ENCODE measurements at places on chromosomes 3 and 15.
A peak's percentile ranks its signal among the peaks of the same experiment; 100 is the strongest.

GRCh38 chr3:195040094-195040493 lies 230.9 kb downstream of the XXYLT1 start:
- no peak for DNase-seq

DNA sequence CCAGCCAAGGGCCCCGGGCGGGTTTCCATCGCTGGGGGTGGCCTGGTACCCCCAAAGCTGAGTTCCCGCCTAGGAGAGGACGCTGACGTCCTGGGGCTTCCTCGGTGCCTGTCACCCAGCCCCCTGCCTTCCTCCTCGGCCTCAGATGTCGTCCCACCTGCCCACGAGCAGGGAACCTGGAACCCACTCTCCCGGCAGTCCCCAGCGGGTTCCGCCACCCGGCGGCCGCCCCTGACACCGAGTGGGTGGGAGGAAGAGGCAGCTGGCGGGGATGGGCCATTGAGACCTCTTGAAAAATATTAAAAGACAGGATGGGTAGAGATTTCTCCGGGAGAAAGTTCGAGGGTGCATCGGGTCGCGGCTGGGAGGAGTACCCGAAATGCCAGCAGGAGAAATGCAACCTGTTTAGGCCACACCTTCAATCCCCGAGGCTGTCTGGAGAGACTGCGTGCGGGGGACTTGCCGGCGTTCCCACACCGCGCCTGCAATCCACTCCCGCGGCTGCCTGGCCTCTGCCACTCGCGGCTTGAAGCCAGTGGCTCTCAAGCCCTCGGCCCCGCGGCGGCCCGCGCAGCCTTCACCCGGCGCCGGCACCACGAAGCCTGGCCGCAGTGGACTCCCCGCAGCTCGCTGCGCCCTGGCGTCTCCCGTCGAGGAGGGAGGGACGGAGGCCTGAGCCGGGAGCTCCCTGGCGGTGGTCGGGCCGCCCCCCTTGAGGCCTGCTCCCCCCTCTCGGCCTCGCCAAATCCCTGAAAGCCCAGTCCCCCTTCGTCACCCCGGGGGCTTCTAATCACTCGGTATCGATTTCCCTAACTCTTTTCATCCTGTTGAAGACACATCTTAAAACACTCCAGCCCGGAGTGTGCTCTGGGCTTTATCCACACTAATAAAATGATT lies 8.6 kb upstream of the NR2F2 start:
- DNase-seq = no peak

GRCh38 chr15:94164202-94164807 lies 67.1 kb upstream of the MCTP2 start:
- peak; percentile 41 for DNase-seq

DNA sequence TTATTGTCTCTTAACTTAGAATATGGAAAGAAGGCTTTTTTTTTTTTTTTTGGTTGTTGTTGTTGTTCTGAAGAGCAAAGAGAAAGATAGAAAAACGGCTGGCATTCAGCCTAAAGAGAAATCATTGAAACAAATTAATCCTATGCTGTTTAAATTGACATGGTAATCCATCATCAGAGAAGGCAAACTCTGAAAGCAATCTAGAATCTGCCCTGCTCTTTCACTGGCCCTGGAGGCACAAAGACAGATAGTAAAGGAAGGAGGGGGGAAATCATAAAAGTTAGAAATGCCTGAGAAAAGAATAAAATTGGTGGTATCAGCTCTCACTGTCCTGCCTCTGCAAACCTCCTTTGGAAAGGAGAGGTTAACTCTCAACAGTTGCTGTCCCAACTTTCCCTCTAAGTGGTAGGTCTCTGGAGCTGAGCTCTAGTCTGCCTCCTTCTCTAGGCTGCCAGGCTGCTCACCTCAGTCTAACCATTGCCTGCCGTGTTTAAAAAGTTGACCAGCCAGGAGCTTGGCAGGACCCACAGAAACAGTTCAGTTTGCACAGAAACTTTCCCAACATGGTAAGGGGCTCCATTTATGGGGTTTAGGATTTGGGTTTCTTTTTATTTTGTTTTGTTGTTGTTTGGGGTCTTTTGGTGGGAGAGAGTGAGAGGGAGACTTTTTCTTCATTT lies 13.4 kb upstream of the NR2F2 start:
- DNase-seq = no peak

- no peak for DNase-seq
These were observed 52.6 kb downstream of the HMG20A start for GRCh38 chr15:77473328-77473727.

DNA sequence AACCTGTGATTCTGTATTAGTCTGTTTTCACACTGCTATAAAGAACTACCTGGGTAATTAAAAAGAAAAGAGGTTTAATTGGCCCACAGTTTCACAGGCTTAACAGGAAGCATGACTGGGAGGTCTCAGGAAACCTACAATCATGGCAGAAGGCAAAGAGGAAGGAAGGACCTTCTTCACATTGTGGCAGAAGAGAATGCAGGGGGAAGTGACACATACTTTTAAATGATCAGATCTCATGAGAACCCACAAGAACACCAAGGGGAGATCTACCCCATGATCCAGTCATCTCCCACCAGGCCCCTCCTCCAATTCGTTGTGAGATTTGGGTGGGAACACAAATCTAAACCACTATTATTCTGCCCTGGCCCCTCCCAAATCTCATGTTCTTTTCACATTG lies 6.1 kb downstream of the ZKSCAN7 start:
- DNase-seq = no peak

DNA sequence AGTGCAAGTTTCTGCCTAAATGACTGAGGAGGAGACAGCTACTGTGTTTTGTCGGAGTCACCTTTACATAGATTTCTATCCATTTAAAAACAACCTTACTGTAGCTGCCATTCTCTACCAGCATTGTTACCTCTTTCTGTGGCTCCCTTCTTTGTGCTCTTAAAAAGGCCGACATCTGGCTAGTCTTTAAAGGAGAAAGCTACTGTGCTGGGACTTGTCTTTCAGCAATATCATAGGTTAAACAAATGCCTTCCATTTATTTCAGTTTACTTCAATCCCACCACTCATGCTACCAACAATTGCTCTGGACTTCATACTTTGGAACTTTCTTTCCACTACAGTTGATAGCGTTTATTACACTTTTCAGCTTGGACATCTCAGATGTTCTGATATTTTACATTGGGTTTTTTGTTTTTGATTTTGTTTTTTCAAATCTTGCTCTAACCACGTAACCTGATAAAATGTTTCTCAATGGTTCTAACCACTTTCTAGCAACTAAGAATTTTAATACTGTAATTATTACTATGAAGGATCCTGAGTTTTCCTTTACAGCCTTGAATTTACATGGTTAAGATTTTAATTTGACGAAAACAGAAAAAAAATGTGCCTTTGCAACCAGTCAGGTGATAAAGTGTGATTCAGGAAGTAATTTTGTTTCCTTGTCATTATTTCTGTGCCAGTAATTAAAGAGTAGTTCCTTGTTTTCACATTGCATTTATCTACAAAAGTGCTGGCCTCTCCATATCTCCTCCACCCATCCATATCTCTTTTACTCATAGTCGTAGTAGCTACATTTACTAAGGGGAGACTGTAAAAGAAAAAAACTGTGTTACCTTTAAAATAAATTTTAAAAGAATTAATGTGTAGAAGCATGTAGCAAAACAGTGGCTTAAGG lies 1.3 kb upstream of the CBLB start:
- DNase-seq = no peak

DNA sequence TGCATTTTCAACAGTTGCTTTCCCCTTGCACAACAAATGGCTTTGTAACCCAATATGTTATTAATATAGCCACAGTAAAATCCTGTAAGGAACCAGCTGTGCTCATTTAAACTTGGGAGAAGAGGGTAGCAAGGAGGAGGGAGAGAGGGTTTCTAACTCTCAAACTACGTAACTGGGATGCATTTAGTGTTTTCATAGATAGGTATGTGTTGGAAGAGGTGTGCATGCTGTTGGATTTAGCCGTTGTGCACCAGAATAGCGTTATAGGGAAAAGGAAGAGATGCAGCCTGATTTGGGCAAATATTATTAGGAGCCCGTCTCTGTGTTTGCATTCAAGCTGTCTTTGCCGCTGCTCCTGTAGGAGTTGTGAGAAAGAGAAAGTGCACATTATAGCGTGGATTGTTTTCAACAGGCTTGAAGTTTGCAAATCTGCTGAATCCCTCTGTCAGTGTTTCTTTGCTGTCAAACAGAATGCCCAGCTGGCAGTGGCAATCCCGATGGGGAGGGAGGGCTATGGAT lies 39.4 kb downstream of the ARPP21 start:
- no peak for DNase-seq

DNA sequence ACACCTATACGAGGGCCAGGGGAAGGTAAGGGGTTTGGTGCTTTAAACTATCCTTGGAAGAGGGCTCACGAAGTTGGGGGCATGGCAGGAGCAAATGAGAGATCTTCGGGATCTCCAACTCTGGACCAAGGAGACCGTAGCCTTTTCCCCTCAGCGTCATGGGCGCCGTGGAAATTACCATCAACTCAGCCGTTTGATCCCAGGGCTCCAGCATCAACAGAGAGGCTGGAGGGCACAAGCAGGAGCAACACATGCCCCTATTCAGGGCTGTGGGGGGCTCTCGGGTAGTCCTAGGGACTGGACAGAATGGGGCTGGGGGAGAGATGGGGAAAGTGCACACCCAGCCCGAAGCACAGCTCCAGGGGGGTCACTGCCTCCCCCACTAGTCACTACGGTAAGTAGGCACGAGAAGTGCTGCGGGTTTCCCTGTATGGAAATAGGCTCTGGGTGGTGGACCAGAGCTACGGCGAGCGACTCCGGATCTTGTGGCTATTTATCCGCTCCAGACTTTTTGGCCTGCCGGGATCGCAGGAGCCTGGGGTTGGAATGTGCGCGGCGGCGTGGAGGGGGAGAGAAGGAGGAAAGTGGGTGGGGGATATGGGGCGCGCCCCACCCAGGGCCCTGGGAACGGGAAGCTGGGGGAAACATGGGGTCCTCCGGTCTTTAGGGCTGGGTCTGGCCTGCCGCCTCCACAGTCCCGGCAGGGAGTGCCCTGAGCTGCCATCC lies 539 bp upstream of the LAMB2 start:
- peak; percentile 91 for DNase-seq

GRCh38 chr3:191372122-191372521 lies 41.8 kb upstream of the UTS2B start:
- no peak for DNase-seq

- no peak for DNase-seq
These were observed 151.0 kb downstream of the OXSM start for GRCh38 chr3:25940935-25941334.

GRCh38 chr15:25243800-25244097 lies 195.1 kb downstream of the UBE3A start:
- no peak for DNase-seq

DNA sequence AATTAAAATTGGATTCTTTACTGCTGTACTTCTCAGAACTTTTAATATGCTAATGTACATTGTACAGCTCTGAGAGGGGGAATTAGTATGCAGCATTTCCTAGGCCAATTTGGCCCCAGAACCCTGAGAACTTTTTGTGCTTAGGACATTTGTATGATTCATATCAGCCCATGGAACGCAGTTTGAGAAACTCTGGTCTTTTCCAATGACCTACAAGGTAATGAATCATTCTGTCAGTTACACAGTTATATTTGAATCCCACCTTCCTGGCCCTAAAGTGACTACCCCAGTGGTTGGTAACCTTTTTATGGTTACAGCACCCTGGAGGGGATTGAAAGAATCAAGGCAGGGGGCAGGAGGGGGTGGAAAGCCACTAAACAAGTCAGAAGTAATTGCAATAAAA lies 25.6 kb upstream of the KBTBD12 start:
- DNase-seq = peak; percentile 55

GRCh38 chr3:50168791-50169190 lies 13.7 kb downstream of the SEMA3F start:
- DNase-seq = no peak

DNA sequence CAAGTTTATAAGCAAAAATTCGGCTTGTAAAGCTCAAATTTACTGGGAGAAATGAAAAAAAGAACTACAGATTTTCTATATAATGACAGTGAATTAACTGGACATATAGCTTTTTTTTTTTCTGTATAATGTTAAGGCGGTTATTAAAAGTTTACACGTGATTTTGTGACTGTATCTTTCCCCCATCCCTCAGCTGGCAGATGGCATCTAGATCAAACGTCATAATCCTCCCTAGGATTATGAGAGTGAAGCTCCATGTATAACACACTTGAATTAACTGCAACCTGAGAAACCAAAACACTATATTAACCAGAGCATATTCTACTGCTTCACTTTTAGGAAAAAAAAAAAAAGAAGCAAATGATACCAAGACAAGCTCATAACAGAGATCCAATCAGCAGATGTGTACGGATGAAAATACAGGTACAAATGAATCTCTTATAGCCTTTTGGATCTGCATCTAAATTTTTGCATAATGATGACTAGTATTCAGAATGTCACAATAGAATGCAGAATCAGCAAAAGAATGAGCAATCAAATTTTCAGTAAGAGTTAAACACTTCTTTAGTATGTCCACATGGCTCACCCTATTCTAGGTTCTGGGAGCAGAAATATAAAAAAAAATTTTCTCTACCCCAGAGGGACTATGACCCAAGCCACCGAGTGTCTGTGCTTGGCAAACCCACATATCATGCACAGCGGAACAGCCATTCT lies 12.4 kb downstream of the MOBP start:
- DNase-seq = no peak

DNA sequence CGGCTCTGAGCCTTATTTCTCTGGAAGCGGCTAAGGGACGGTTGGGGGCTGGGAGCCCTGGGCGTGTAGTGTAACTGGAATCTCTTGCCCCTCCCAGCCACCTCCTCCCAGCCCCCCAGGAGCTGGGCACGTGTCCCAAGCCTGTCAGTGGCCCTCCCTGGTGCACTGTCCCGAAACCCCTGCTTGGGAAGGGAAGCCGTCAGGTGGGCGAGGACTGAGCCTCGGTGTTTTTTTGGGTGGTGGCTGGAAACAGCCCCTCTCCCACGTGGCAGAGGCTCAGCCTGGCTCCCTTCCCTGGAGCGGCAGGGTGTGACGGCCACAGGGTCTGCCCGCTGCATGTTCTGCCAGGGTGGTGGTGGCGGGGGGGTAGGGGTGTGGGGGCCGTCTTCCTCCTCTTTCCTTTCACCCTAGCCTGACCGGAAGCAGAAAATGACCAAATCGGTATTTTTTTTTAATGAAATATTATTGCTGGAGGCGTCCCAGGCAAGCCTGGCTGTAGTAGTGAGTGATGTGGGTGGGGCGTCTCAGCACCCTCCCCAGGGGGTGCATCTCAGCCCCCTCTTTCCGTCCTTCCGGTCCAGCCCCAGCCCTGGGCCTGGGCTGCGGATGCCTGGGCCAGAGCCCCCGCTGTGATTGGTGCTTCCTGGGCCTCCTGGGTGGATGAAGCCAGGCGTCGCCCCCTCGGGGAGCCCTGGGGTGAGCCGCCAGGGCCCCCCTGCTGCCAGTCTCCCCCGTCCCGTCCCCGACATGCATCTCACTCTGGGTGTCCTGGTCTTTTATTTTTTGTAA lies 58.8 kb upstream of the GOLGA8A start:
- no peak for DNase-seq

DNA sequence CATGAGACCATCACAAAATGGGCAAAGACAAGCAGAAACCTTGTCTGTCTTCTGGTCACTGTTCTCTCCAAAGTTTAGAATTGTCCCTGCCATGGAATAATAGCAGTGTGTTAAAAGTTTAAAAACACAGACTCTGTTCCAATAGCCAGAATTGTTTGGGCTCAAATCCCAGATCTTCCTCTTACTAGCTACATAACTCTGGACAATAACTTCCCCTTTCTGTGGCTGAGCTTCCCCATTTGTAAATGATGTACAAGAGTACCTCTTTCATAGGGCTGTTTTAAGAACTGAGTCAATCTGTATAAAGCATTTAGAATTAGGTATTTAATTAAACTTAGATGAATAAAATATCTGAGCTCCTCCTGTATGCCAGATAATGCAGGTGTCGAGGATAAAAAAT lies 623.0 kb downstream of the NTRK3 start:
- no peak for DNase-seq

- DNase-seq = no peak
These were observed 47.2 kb downstream of the TMEM212 start for GRCh38 chr3:171890398-171890797.

Data from AG10803 (cell line).